ENCODE measurements at places on chromosomes 12 and 14.

DNA sequence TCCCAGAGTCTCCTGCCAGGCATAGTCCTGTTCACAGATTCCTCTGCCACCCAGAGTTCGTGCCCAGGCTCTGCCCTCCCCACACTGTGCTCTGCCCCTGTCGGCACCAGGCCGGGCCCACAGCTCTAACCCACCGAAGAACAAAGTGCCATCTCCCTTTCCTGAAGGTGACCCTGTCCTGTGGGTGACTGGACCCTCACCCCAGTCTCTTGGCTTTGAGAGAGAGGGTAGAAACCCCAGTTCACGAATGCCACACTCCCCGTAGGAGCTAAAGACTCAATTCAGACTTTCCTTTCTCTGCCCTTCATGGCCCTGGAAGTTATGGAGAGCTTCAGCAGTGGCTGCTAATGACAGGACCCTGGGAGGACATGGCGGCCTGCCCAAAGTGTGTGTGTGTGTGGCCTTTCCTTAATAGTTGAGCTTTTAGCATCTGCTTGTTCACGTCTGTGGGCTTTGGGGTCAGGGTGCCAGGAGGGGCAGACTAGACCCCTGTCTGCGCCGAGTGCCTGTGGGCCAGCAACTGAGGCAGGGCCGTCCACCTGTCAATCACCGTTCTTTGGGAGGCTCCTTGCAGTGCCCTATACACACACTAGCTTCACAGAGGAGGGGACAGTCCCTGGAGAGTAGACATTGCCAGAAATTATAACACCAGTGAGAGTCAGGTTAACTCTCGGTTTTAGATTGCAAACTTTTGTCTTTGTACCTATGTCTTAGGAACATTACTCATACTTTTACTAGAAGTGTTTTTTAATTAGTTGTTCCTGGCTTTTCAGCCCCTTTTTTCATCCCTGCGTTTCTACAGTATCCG lies 84.6 kb upstream of the DYNC1H1 start:
- DNase-seq: no peak

DNA sequence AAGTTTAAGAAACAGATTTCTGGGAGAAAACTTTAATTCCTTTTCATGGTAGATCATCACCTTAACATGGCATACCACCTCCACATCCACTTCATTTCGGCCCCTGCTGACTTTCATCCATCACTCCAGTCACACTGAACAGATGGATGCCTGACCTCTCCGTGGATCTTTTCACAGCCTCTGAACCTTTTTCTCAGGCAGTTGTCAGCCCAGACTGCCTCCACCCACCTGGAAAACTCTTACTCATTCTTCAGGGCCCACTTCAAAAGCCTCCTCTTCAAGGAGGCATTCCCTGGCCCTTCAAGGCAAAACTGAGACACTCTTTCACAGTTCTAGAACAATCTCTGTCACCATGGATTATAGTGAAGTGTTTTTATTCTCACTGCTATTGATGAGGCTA lies 52.9 kb downstream of the GXYLT1 start:
- DNase-seq: no peak

GRCh38 chr12:1500095-1500801 lies 94.1 kb downstream of the FBXL14 start:
- DNase-seq: no peak

- DNase-seq: no peak
Observed at GRCh38 chr14:41605550-41606281, 960 bp upstream of the LRFN5 start.

GRCh38 chr12:74959657-74960056 lies 250.0 kb downstream of the KCNC2 start:
- no peak for DNase-seq

DNA sequence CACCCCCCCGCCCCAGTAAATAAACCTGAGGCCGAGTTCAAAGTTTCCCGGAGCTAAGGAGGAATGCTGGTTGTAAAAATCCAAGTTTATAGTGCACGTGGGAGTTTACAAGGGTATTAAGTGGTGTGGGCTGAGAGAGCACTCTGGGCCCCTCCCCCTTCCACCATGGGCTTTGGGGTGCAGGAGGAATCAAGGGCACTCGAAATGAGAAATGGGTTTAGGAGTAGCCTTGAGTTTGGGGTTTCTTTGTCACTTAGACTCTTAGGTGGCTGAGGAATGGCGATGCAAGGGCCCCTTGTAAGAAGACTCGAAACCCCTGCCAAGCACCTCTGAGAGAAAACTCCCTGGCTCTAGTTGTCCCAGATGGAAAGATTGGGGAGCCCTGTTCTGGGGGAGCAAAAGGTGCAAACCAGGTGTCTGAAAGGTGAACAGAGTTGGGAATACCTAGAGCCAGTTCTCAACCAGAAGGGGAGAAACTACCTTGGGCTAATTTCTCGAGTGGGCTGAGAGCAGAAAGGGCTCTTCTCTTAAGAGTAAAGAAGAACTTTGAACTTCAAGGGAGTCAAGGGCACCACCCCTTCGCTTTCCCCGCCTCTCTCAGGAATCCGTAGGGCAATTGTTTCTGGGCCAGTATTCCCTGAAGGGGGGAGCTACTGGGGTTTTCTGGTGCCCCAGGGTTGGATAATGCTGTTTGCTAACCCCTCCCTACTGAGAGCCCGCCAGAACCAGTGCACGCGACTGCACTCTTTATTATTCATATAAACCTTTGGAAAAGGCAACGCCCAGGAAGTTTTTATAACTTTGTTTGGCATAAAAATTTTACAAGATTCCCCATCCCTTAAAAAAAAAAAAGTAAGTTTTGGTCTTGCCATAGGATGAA lies 4.0 kb upstream of the HOTAIR start:
- DNase-seq: no peak

DNA sequence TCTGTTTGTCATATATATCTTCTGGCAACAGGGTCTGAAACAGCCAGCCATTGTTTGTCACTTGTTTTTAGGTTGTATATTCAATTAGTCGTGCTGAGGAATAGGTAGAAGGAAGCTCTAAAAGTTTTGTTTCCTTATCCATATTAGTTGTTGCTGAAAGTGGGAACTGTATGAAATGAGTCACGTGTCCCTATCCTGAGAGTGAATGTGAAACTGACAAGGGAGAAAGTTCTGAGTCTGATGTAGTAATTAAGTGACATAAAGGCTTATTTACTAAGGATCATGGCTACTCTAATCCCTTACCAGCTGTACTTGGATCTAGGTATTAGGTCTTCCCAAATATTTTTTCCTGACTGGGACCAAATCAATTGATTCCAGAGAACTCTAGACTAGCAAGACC lies 16.4 kb downstream of the FAM234B start:
- DNase-seq: no peak

GRCh38 chr12:27576667-27577347 lies 52.8 kb downstream of the PPFIBP1 start:
- no peak for DNase-seq

GRCh38 chr14:87271331-87271730 lies 721.7 kb downstream of the GALC start:
- no peak for DNase-seq

DNA sequence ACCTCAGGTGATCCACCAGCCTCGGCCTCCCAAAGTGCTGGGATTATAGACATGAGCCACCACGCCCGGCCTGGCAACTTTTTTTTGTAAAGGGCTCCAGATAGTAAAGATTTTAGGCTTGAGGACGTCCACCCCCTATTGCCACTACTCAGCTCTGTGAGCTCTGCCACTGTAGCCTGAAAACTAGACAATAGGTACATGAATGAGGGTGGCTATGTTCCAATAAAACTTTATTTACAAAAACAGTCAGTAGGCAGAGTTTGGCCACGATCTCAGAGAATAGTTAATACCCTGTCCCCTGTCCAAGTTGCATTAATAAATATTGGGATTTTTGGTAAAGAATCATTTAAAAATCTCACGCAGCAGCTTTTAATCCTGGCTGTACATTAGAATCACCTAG lies 90.1 kb downstream of the FOXN4 start:
- no peak for DNase-seq

GRCh38 chr12:132214891-132215290 lies 70.6 kb downstream of the NOC4L start:
- no peak for DNase-seq

GRCh38 chr12:49200919-49201594 lies 12.2 kb upstream of the TUBA1A start:
- DNase-seq: no peak

- DNase-seq: no peak
Observed at GRCh38 chr12:114682785-114683708, 928 bp downstream of the TBX3 start.

DNA sequence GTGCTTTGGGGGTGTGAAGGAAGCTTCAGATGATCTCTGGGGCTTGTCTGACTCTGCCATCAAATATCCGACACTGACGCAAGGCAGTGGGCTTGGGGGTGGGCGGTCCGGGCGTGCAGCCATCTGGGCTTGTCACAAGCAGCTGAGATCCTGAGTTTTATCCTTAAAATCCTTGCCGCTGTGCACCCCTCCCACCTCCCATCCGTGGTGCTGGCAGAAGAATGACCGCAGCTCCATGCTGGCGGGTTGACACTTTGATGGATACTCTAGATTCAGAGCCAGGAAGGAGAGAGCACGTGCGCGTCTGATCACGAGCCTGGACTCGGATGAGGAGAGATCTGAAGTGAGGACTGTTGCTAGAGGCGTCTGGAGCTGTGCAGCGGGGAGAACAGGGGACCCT lies 3.0 kb downstream of the ZFYVE21 start:
- DNase-seq: no peak

DNA sequence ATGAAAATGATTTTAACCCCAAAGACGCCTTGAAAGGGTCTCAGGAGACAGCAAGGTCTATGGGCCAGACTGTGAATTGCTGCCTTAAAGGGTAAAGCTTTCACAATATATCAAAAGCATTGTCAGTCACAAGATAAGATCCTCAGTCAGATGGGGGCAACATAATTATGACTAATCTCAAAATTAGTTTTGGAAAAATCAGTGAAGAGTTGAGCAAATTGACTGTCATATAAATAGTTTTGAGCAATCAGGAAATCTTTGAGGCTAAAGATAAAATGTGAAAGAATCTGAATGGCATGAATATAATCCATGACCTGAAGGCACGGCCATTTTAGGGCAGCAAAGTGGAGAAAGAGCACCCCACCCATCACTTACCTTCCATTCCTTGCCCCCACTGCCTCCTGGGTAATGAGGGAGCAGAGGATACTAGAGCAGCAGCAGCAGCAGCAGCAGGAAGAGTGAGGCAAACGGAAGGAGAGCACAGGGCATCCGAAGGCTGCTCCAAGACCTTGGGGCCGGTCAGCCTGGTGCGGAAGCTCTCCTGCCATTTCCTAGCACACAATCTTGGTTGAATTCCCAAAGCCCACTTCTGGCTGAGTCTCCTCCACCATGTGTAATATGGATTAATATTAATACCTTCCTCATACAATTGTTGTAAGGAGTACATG lies 7.0 kb downstream of the STON2 start:
- DNase-seq: no peak

GRCh38 chr12:127883013-127883412 lies 384.0 kb upstream of the TMEM132C start:
- DNase-seq: no peak

- no peak for DNase-seq
Observed at GRCh38 chr12:44247588-44247987, 411.7 kb downstream of the TMEM117 start.

DNA sequence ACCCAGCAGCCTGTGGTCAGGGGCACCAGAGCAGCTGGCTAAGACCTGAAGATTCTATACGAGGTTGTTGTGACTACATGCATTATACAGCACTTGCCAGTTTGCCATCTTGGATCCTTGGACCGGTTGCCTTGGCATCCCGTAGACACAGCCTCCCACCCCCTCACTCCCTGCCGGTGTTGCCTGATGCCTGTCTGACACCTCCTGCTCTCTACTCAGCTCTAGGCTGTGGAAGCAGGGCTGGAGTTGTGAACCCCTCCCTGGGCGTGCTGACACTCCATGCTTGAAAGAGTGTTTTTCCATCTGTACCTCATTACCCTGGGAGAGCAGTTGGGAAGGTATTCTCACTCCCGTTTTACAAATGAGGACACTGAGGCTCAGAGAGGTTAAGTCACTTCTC lies 2.5 kb downstream of the CHGA start:
- no peak for DNase-seq

- no peak for DNase-seq
Observed at GRCh38 chr12:56988207-56988739, 18.1 kb downstream of the ZBTB39 start.

- no peak for DNase-seq
Observed at GRCh38 chr14:106812788-106813476, 1286.5 kb downstream of the TMEM121 start.

DNA sequence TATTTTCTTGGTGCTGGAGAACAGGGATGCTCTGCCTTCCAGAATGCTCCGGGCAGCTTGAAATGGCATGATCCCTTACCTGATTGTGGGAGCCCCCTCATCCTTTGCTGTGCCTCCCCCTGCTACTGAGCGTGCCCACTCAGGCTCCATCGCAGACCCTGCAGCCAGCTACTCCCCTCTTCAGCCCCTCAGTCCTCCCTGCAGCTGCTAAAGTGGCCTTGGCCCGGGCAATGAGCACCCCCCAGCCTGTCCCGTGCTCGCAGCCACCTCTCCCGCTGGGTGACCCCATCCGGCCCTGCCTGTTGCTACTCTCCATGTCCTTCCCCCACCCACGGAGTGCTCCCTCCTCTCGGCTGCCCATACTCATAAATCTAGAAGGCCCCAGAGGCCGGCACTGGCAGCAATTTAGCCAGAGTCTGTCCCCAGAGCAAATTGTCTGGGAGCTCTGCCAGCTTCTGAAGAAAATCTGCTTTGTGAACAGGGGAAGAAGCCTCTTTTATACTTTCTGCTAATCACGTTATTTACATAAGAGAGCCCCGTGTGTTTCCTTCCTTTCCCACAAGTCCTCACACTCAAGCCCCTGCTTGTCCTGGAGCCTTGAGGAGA lies 143.7 kb upstream of the FRMD6 start:
- no peak for DNase-seq

- DNase-seq: no peak
Observed at GRCh38 chr14:34300330-34300729, 161.7 kb downstream of the SPTSSA start.

DNA sequence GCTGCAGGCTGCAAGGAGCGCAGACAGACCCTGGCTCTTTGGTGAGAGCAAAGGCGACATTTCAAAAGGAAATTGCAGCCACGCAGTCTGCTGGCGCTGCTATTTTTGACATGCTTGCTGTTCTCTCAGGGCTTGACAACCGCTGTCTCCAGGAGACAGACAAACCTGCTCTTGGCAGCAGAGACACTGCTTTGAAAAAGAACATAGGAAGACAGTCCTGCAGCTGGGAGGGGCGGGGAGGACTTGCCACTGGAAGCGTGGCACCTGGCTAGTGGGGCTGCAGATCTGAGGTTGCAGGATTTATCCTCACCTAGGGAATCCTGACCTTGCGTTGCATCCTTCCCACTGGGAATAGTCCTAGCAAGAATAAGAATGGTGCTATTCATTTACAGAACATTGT lies 91.8 kb upstream of the KCNA1 start:
- DNase-seq: no peak
